Stomach (tissue), 19 donors: ENCODE measurements at places on chromosomes 5 and 9.

GRCh38 chr5:52895572-52896413 lies 93.4 kb upstream of the ITGA2 start:
- no peak overlapping the region for H3K27ac ChIP-seq
- peaks cover 13% of the 10 kb centered on the region for H3K4me1 ChIP-seq
- H3K27me3 ChIP-seq, result no peaks in the 10 kb centered on the region
- H3K4me3 ChIP-seq, result no peak overlapping the region
- H3K36me3 ChIP-seq, result peaks cover 36% of the 10 kb centered on the region
- DNase-seq, result no peak

- H3K36me3 ChIP-seq, result peaks cover 94% of the 10 kb centered on the region
- H3K27ac ChIP-seq, result no peak overlapping the region
- no peak overlapping the region for H3K4me3 ChIP-seq
- no peaks in the 10 kb centered on the region for H3K27me3 ChIP-seq
These were observed 8.6 kb upstream of the GLE1 start for GRCh38 chr9:128495804-128496417.

GRCh38 chr5:77282337-77283027 lies 72.0 kb downstream of the PDE8B start:
- H3K4me3 ChIP-seq, result no peak overlapping the region
- H3K27ac ChIP-seq, result no peak overlapping the region
- H3K36me3 ChIP-seq, result no peaks in the 10 kb centered on the region
- peak; percentile 27 for DNase-seq
- H3K27me3 ChIP-seq, result no peaks in the 10 kb centered on the region
- no peaks in the 10 kb centered on the region for H3K4me1 ChIP-seq

DNA sequence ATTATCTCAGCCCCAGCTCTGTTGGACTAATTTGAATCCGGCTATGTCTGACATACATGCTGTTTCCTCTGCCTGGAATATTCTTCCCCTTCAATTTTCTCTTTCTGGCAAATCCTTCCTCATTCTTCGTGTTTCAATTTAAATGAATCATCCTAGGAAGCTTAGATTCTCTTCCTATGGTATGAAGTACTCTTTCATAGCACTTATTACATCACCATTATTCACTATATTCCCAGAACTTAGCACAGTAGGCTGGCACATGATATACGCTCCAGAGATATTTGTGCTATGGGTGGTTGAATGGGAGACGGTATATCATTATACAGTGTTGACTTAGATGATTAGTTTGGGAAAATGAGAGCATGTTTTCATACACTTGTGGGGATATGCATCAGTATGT lies 91.0 kb upstream of the JAK2 start:
- H3K4me1 ChIP-seq, result no peaks in the 10 kb centered on the region
- H3K27me3 ChIP-seq, result no peaks in the 10 kb centered on the region
- H3K27ac ChIP-seq, result no peak overlapping the region
- no peaks in the 10 kb centered on the region for H3K36me3 ChIP-seq
- DNase-seq, result no peak
- H3K4me3 ChIP-seq, result no peak overlapping the region

GRCh38 chr9:73348471-73348870 lies 196.8 kb downstream of the ANXA1 start:
- H3K36me3 ChIP-seq, result no peaks in the 10 kb centered on the region
- H3K27me3 ChIP-seq, result no peaks in the 10 kb centered on the region
- peak; percentile 8 for DNase-seq
- no peaks in the 10 kb centered on the region for H3K4me1 ChIP-seq
- H3K27ac ChIP-seq, result no peak overlapping the region

DNA sequence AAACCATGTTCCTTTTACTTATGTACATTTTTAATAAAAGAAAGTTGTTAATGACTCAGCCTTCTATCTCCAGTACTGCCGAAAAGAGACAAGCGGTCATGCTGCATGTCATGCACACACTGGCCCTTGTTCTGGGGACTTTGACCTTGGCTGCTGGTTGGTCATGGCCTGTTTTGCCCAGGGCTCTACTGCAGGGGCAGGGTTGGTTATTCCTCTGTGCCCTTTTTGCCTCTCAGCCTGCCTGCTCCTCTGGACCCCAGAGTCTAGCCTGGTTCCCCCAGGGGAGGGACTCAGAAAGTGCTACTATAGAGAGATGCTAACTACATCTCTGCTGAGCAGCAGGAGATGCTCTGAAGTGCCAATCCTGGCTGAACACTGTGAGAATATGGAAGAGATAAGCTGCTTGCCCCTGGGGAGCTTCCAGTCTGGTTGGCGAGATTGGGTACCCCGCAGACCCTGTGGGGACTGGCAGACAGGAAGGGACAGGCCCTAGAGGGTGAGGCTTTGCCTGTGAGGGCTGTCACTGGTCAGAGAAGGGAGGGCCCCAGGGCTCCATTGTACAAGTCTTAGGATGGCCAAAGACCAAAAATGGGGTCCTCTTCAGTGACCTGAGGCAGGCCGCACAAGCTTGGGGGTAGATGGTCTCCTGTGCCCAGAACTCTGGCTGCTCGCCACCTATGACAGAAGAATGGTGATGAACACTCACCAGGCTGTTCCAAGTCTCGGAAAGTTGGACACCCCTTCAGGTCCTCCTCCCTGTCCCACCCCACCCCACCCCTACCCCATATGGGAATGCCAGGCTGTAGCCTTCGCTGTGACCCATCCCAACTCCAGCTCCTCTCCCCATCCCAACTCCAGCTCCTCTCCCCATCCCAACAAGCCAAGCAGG lies 14.3 kb downstream of the IRF1 start:
- peaks cover 43% of the 10 kb centered on the region for H3K4me1 ChIP-seq
- DNase-seq, result peak; percentile 32
- H3K36me3 ChIP-seq, result peaks cover 4% of the 10 kb centered on the region
- H3K27ac ChIP-seq, result peak overlapping the region; percentile 36
- H3K4me3 ChIP-seq, result no peak overlapping the region

GRCh38 chr5:153523831-153524230 lies 33.4 kb downstream of the GRIA1 start:
- H3K27ac ChIP-seq, result no peak overlapping the region
- no peak overlapping the region for H3K4me3 ChIP-seq
- DNase-seq, result no peak
- no peaks in the 10 kb centered on the region for H3K4me1 ChIP-seq
- H3K36me3 ChIP-seq, result no peaks in the 10 kb centered on the region

- no peak overlapping the region for H3K4me3 ChIP-seq
- no peak for DNase-seq
- no peak overlapping the region for H3K27ac ChIP-seq
- H3K27me3 ChIP-seq, result no peaks in the 10 kb centered on the region
These were observed 65.9 kb downstream of the CRB2 start for GRCh38 chr9:123421801-123422455.

DNA sequence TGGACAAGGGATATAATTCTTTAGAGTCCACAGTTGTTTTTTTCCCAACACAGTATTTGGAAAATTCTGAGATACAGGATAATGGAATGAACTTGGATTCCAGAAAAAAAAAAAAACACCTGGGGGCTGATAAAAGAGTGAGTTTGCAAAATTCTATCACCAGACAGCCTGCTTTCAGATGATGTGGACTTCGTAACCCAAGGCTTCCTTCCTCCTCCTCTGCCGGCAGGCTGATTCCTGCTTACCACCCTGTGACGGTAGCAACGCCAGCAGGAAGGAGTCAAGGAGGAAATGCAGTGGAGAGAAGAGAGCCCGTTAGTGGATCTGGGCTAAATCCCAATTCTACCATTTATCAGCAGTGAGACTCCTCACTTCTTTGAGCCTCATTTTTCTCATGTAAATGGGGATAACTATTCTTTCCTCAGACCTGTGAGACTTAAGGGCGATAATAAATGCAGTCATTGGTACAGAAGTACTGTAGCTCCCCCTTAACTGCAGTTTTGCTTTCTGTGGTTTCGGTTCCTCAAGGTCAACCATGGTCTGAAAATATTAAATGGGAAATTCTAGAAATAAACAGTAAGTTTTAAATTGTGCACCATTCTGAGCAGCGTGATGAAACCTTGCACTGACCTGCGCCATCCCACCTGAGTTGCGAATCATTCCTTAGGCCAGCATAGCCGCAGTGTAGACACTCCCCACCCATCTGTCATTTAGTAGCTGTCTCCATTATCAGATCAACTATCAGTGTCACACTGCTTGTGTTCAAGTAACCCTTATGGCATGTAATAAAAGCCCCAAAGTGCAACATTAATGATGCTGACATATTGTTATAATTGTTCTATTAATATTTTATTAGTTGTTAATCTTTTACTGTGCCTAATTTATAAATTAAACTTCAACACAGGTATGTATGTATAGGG lies 71.4 kb downstream of the DCP2 start:
- no peak overlapping the region for H3K4me3 ChIP-seq
- peaks cover 41% of the 10 kb centered on the region for H3K36me3 ChIP-seq
- H3K27ac ChIP-seq, result no peak overlapping the region
- no peaks in the 10 kb centered on the region for H3K27me3 ChIP-seq
- DNase-seq, result no peak

- H3K4me1 ChIP-seq, result peaks cover 5% of the 10 kb centered on the region
- H3K4me3 ChIP-seq, result no peak overlapping the region
- peaks cover 25% of the 10 kb centered on the region for H3K36me3 ChIP-seq
- H3K27ac ChIP-seq, result no peak overlapping the region
These were observed 19.7 kb upstream of the F2R start for GRCh38 chr5:76696251-76696650.

- no peaks in the 10 kb centered on the region for H3K4me1 ChIP-seq
- no peak overlapping the region for H3K4me3 ChIP-seq
- H3K36me3 ChIP-seq, result no peaks in the 10 kb centered on the region
These were observed 17.2 kb upstream of the PDCD1LG2 start for GRCh38 chr9:5492965-5493678.

GRCh38 chr5:89769975-89770374 lies 639.6 kb downstream of the CETN3 start:
- no peaks in the 10 kb centered on the region for H3K27me3 ChIP-seq
- H3K27ac ChIP-seq, result no peak overlapping the region
- no peaks in the 10 kb centered on the region for H3K4me1 ChIP-seq
- no peak overlapping the region for H3K4me3 ChIP-seq
- no peak for DNase-seq

- H3K36me3 ChIP-seq, result no peaks in the 10 kb centered on the region
- no peak overlapping the region for H3K4me3 ChIP-seq
- H3K4me1 ChIP-seq, result no peaks in the 10 kb centered on the region
- no peak for DNase-seq
These were observed 99.6 kb upstream of the SPEF2 start for GRCh38 chr5:35518104-35518503.
